Airway epithelial cell (primary cell): ENCODE measurements at places on chromosomes 6 and 20. TPM values are rescaled to one million over a fixed set of nuclear protein-coding genes. Genes with fewer than 3 reads are reported as not detected.

The LRRC1 gene
- total RNA-seq, result 16.4 and 20.4 TPM in 2 replicates

The ERVFRD-1 gene
- not detected in 2 replicates for total RNA-seq

The SLC2A10 gene
- total RNA-seq, result 11.5 and 13.2 TPM in 2 replicates

The CCM2L gene
- not detected in 2 replicates for total RNA-seq

The EXOC2 gene
- 15.5 and 25.6 TPM in 2 replicates for total RNA-seq

The GPR63 gene
- total RNA-seq, result 0.51 and 0.78 TPM in 2 replicates

The BHLHE23 gene
- not detected in 2 replicates for total RNA-seq

The CDK19 gene
- total RNA-seq, result 2.9 and 5.4 TPM in 2 replicates
